ELR (cell line): ENCODE measurements at places on chromosomes 12 and 14.

DNA sequence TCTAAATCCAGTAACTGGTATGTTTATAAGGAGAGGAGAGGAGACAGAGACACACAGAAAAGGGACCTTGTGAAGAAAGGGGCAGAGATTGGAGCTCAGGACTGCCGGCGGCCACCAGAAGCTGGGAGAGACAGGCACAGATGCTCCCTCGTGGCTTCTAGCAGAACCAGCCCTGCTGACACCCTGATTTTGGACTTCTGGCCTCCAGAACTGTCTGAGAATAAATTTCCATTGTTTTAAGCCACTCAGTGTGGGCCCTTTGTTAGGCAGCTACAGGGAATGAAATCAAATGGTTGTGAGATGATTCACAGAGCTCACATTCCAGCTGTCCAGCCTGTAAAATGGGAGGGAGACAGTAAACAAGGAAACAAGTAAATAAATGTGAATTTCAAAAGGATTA lies 47.6 kb downstream of the TMEM132C start:
- no peak for DNase-seq

GRCh38 chr14:58969951-58970751 lies 218.3 kb upstream of the DAAM1 start:
- DNase-seq: peak; percentile 52

- peak; percentile 28 for DNase-seq
These were observed 135.8 kb downstream of the SLC8A3 start for GRCh38 chr14:70052990-70053389.

DNA sequence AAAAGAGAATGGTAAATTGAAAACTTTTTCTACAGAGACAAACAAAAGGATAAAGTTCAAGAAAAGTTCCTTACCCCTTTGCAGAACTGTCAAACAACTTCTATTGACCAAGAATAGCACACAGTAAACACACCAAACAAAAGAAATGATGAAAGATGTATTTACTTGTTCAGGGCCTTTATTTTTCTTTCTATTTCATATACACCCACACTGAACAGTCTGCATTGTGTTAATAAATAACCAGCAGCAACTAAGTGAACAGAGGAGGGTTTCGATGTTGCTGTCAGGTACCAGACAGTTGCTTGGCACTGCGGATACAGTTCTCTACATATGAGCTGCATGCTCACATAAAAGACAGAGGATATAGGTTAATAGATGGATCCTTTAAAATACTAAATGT lies 122.1 kb downstream of the SOX5 start:
- DNase-seq: no peak

GRCh38 chr12:66279123-66279712 lies 23.1 kb upstream of the HELB start:
- DNase-seq: peak; percentile 45

GRCh38 chr14:64326502-64326901 lies 32.3 kb upstream of the ESR2 start:
- DNase-seq: no peak

GRCh38 chr12:51891843-51892242 lies 3.9 kb downstream of the ANKRD33 start:
- peak; percentile 58 for DNase-seq

DNA sequence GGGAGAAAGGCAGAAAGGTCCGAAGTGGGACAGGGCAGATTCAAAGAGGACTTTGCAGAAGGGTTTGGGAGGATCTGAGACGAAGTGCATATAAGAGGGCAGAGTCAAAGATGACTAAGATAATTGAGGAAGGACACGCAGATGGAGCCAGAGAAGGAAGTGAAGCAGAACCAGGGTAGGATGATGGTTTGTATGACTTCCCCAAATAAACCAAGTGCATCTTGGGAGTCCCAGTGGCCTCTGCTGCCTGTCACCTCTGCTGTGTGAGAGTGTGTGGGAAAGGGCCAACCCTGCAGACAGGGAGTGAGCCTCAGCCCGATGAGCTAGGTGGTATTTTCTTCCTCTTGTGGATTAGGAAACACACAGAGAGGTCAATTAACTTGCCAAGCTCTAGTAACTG lies 36.8 kb downstream of the FLVCR2 start:
- DNase-seq: no peak

- DNase-seq: peak; percentile 52
These were observed 10.5 kb upstream of the NUAK1 start for GRCh38 chr12:106149096-106149784.

- no peak for DNase-seq
These were observed 466.5 kb upstream of the SOX5 start for GRCh38 chr12:24415934-24416333.
